ENCODE measurements at places on chromosomes 13 and 19. TPM values are rescaled to one million over a fixed set of nuclear protein-coding genes. Genes with fewer than 3 reads are reported as not detected.

The FCGBP gene
- 25.9 TPM for total RNA-seq

The IFNL1 gene
- not detected for total RNA-seq

The MEIOSIN gene
- not detected for total RNA-seq

DNA sequence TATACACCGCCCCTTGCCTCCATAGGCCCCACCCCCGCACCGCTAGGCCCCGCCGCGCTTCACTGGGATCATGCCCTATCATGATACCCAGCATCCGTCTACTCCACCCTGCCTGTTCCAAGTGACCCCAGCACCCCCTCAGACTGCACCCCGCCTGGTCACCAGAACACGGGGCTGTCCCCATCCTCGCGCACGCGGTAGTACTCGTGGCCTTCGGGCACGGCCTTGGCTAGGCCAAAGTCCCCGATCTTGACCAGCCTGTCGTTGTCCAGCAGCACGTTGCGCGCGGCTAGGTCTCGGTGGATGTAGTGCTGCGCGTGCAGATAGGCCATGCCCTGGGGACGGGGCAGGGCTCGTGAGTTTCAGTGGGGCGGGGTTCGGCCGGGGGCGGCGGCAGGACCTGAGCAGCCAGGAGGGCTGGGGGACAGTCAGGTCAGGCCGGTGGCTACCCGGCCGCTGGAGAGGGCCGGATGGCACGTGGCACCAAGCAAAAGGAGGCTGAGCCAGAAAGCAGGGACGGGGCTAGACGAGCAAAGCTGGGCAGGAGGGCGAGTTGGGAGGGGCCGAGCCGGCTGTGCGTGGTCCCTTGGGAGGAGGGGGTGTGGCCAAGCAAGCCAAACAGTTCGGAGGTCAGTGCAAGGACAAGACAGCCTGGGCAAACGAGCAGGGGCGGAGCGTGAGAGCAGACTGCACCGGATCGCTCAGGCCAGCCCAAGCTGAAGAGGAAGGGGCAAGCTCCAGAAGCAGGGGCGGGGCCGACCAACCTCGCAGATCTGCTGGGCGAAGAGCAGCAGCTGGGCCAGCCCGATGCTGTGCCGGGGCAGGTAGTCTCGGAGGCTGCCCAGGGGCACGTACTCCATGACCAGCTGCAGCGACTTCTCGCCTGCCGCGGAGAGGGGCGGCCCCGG, 13.6 kb upstream of the ICAM3 start:
- H3K4me3 ChIP-seq, result no peak overlapping the region
- no peak for DNase-seq
- no peaks in the 10 kb centered on the region for H3K36me3 ChIP-seq
- H3K4me1 ChIP-seq, result no peaks in the 10 kb centered on the region
- H3K27me3 ChIP-seq, result no peaks in the 10 kb centered on the region

Measured in breast epithelium (tissue), 4 donors.